H4 (cell line): ENCODE measurements at places on chromosomes 4 and X. TPM values are rescaled to one million over a fixed set of nuclear protein-coding genes. Genes with fewer than 3 reads are reported as not detected.

DNA sequence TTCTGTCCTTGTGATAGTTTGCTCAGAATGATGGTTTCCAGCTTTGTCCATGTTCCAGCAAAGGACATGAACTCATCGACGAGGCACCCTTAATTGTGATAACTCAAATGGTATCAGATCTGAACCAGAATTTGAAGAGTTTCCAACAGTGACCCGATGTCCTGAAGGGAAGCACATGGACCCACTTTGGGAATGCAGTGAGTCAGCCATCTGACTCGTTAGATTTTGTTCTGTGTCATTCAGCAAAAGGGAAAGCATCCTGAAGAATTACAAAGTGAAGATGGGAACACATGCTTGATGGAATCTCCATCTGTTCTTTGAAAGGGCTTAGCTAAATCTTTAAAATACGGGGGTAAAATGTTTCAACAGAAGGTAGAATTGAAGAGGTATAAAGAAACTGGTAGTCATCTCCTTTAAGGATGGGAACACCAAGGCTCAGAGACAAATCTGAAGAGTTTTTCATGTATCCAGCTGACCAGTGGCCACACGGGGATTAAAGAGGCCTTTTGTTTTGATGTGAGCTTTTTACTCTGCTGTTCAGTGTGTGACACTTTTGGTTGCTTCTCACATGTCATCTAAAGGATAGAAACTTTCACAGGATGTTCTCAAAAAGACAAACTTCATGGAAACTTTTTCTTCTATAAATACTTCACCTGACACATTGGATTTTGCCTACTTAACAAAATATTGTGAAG is 393.8 kb downstream of the INPP4B start:
- no peak for DNase-seq

The TRIM60 gene
- total RNA-seq = not detected in 2 replicates

GRCh38 chrX:11970578-11971359 is 167.5 kb upstream of the FRMPD4 start:
- no peak for DNase-seq

DNA sequence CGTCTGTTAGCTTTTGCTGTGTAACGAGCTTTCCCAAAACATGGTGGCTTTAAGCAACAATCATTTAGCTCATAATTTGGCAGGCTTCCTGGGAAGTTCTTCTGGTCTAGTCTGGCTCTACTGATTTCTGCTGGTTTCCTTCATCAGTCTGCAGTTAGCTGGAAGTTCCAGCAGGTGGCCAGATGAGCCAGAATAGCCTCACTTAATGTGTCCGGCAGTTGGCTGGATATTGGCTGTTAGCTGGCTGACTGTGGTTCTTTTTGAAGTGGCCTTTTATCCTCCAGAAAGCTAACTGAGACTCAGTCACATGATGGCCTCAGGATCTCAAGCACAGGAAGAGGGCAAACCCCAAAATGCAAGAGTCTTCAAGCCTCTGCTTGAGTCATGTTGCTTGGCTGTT is 34.9 kb downstream of the FTHL17 start:
- peak; percentile 56 for DNase-seq

GRCh38 chr4:153594210-153594609 is 89.9 kb upstream of the TLR2 start:
- peak; percentile 89 for DNase-seq

DNA sequence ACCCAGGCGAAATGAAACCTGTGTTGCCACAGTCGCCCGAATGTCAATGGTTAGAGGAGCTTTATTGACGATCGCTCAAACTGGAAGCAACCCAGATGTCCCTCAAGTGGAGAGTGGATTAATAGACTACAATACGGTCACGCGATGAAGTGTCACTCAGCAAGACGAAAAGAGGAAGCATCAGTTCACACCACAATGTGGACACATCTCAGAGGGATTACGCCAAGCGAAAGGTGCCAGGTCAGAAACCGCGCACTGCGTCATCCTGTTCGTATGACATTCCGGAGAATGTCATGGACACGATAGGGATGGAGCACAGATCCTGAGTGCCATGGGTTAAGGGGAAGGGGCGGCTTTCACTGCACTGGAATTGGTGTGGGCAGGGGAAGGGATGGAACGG is 111.7 kb downstream of the HMX1 start:
- DNase-seq = no peak

- DNase-seq = no peak
These were observed 76.1 kb downstream of the NWD2 start for GRCh38 chr4:37320513-37321235.

The MAGEA12 gene
- 5.5 and 5.7 TPM in 2 replicates for total RNA-seq

DNA sequence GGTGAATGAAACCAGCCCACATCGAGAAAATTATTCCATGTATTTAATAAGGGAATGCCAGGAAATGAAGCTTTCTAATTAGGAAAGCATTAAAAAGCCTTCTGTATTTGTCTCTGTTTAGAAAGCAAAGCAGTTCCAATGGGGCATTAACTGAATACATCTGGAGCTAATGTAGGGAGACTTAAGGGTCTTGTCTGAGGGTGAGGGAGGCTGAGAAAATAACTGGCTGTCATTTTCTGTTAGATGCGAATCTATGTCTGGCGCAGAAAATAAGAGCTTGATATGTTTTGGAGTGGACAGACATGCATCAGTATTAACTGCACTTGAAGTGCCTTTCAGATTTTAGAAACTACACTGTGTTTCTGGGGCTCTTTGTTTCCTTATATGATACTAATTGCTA is 111.3 kb downstream of the KLHL8 start:
- DNase-seq = no peak

The CLDN34 gene
- not detected in 2 replicates for total RNA-seq

DNA sequence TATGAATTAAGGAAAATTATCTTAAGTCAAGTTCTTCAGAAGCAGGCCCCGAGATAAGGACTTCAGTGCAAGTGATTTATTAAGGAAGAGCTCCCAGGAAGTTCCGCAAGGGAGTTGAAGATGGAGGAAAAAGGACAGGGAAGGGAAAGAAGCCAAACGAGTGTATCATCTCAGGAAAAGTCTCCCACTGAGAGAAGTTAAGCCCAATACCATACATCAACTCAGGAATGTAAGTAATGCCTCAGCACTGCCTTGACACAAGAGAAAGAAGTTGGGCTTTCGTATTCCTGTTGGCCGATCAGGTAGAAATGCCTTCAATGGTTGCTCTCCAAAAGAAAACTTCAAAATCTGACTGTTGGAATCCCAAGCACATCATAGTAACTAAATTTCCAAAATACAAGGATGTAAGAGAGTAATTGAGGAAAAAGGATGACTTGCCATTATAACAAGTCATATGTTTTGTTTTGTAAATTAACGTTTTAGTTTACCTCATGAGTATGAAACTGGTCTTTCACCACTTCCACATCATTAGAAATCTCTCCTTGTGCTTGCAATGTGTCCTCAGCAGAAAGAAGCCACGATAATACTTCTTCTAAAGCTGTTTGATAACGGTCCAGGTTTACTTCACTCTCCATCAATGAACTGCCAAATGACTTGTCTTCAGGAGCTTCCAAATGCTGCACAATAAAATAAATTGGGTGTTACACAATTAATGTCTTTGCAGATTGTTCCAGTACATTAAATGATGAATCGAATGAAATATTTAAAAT is 566.7 kb downstream of the DMD start:
- DNase-seq = no peak

The EGF gene
- total RNA-seq = 10.3 and 11.8 TPM in 2 replicates

DNA sequence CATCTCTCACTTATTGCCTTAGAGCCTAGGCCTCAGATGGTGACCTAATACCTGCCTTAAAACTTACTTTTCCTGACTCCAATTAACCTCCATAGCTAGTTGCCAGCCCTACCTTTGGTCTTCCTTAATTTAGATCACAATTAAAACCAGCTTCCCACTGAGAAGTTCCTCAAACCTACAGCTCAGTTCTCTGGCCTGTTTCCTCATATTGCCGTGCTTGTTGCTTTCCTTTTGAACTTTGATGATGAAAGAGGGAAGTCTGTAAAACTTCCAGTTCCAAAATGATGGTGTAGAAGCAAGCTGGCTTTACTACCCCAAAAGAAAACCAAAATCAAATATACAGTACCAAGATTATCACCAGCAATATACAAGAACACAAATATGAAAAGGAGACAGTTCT is 28.9 kb upstream of the CAMK2D start:
- DNase-seq = no peak

The PNMA5 gene
- not detected in 2 replicates for total RNA-seq

GRCh38 chrX:104913348-104913747 is 307.1 kb downstream of the TEX13A start:
- DNase-seq = peak; percentile 21

DNA sequence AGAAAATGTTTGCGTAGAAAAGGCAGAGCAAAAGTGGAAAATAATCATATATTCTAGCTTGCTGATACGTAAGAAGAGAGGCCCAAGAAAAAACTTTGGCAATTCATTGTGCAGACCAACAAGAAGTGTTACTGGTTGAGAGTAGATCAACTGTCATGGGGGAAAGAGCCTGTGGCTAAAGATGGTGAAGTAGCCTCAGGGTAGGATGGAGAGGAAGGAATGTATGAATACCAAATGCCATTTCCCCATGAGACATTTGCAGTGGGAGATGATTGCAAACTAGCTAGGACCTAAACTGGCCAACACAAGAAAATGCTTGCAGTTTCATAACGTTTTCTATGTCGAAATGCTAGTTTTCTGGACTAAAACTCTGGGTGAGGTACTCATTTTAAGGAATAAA is 47.7 kb upstream of the ADGRL3 start:
- no peak for DNase-seq

DNA sequence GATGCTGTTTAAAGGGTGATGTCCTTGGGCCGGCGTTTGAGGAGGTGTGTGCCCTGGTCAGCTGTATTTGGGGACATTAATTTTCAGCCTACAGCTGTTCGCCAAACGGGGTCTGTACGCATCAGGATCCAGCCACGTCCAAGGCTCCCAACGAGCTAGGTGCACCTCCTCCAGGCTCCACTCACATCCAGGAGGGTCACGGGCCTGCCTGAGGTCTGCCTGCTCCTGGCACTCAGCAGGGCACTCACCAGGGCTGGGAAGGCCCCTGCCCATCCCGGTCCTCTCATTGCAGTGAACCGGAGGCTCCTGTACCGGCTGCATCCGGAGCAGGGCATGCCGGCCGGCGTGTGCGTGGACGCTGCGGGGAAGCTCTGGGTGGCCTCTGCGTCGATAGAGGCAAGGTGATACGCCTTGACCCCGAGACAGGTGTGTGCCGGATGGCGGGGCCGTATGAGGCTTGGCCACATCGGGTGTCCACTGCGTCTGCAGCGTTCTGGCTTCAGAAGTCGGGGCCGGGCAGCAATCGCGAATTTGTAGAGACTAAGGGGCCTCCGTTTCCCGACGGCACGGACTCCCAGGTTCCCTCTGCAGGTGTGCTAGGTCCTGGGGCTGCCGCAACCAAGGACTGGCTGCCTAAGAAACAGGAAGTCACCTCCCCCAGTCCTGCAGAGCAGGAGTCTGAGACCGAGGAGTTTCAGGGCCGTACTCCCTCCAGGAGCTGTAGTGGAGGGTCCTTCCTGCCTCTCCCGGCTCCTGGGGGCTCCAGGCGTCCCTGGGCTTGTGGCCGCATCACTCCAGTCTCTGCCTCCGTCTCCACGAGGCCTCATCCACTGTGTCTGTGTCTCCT is 27.5 kb upstream of the PLCXD1 start:
- no peak for DNase-seq

- no peak for DNase-seq
These were observed 24.4 kb upstream of the MSL3 start for GRCh38 chrX:11733614-11734013.

GRCh38 chr4:76879731-76880364 is 18.1 kb downstream of the SOWAHB start:
- DNase-seq = no peak

The AFF2 gene
- under 0.01 and 0.10 TPM in 2 replicates for total RNA-seq

The BEND4 gene
- total RNA-seq = not detected in 2 replicates

The MAGEA6 gene
- total RNA-seq = 65.0 and 82.7 TPM in 2 replicates

The OPRPN gene
- not detected in 2 replicates for total RNA-seq

DNA sequence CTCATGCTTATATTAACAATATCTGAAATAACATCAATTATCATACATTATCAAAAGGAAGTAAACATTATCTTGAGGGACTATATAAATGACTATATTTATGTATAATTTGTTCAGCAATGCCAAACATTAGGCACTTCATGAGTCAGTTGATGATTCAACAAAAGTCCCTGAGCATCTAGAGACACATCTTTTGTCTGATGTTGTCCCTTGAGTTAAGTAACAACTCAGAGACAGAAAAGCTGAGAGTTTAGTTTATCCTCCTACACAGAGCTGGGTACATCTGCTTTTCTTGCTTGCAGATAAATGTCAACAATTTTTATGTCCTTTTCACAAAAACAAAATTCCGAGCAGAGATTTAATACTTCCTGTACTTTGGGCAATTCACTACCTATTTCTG is 311.1 kb downstream of the INPP4B start:
- DNase-seq = no peak

- DNase-seq = no peak
These were observed 19.1 kb downstream of the BCOR start for GRCh38 chrX:40078489-40079227.

The MAGEB17 gene
- total RNA-seq = not detected in 2 replicates
